ENCODE measurements at places on chromosomes 3 and 15.

DNA sequence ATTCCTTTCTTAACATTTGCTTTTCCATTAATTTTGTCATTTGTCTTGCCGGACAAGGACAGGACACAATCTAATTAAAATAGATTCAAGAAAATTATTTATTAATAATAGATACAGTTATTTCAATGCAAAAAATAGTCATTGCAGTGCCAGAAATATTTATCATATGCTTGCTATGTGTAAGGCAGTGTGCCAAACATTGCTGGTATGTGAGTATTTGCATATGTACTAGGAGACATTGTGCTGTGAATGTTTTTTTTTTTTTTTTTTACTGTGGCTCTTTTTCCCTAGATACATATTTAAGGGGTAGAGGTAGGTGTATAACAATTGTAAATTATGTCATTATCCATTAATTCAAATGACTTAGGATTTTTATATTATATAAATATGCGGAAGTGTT is 23.3 kb downstream of the SPRED1 start:
- no peak for DNase-seq

DNA sequence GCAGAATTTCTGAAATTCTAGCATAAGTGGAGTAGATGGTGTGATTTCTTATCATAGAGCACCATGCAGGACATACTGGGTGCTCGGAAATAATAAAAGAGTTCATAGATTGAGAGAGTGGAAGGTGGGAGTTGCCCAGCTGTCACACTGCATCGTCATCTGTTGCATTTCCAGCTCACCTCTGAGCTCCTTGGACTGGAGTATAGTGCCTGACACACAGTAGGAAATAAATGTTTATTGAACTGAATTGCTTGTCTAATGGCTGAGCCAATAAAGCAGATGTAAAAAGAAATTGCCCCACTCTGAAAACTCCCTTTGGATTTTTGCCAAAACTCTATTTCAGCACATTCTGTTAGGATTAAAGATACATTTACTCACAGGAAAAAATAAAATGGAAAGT is 108.9 kb upstream of the UBE2E1 start:
- no peak for DNase-seq

DNA sequence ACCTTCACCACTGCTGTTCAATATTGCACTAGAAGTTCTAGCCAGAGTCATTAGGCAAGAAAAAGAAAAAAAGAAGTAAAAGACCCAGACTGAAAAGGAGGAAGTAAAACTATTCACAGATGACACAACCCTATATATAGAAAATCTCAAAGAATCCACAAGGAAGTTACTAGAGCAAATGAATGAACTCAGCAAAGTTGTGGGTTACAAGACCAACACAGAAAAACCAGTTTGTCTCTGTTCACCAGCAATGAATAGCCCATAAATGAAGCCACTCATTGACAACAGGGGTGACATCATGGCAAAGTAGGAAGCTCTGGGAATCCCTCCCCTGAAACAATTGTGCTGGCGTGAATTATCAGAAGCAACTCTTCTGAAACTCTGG is 4.6 kb downstream of the CFAP100 start:
- DNase-seq: no peak

- no peak for DNase-seq
Observed at GRCh38 chr3:99499235-99500158, 138.9 kb upstream of the COL8A1 start.

DNA sequence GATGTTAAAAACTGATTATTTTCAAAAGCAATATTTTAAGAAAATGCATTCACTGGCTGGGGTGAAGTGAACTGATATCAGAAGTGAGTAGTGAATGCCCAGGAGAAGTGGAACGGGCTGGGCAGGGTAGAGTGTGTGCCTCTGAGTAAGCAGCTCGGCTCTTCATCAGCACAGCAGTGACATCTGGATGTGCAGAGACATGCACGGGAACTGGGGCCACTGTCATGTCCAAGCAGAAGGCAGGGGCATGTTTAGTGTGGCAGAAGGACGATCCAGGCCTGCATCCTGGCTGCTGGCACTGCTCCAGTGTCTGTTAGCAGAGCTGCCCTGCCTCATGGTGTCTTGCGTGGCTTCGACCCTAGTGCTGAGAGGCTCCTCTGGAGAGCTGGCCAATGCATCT is 305.6 kb upstream of the LRRFIP2 start:
- no peak for DNase-seq

DNA sequence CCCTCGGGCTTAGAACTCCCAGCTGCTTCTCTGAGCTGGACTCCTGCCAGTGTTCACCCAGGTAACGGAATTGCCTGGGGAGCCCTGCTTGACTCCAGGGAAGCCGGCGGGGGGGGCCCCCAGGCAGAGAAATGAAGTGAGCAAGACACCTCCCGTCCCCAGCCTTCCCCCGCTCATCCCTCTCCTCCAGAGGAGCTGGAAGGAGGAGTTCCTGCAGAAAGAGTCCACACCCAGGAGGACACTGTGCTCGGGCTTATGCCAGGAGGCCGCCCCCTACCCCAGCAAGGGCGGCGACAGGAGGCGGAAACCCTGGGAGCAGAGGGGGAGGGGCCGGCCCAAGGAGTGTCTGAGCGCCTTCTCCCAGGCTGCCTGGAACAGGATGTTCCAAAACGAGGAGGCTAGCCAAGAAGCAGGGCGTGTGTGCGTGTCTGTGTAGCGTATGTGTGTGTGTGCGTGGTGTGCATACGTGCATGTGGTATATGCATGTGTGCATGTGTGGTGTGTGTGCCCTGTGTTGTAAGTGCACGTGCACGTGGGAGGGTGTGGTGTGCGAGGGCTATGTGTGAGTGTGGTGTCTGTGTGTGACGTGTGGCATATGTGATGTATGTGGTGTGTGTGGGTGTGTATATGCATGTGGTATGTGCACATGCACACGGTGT is 511.3 kb downstream of the SHQ1 start:
- no peak for DNase-seq

GRCh38 chr3:194691481-194692283 is 6.0 kb downstream of the FAM43A start:
- no peak for DNase-seq

GRCh38 chr3:58143417-58144055 is 67.2 kb downstream of the DNASE1L3 start:
- DNase-seq: no peak

DNA sequence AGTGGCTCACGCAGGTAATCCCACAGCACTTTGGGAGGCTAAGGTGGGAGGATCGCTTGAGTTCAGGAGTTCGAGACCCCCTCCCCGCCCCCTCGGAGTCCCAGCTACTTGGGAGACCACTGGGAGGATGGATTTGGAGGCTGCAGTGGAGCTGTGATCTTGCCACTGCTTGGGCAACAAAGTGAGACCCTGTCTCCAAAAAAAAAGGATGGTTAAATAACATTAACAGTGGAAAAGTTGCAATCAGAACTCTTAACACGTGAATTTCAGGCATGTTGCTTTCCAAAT is 1.4 kb upstream of the TMEM87A start:
- no peak for DNase-seq

GRCh38 chr15:44545913-44546802 is 9.2 kb downstream of the EIF3J start:
- no peak for DNase-seq

GRCh38 chr3:129616713-129617112 is 10.2 kb upstream of the PLXND1 start:
- no peak for DNase-seq

DNA sequence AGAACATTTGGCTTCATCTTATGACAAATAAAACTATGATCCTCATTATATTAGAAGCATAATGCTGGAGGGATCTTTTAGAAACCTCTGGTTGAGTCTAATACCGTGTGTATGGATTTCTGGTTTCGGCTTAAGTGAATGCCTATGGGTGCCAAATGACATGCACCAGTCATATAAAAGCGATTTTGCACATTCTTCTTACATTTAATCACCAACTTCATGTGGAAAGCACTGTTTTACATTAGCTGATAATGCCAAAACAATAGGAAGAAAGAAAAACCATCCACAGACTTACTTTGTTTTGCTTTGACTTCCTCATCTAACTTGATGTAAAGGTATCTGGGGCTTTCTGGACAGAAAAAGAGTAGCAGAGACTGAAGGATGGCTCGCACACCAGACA is 20.9 kb downstream of the SLC2A2 start:
- no peak for DNase-seq

DNA sequence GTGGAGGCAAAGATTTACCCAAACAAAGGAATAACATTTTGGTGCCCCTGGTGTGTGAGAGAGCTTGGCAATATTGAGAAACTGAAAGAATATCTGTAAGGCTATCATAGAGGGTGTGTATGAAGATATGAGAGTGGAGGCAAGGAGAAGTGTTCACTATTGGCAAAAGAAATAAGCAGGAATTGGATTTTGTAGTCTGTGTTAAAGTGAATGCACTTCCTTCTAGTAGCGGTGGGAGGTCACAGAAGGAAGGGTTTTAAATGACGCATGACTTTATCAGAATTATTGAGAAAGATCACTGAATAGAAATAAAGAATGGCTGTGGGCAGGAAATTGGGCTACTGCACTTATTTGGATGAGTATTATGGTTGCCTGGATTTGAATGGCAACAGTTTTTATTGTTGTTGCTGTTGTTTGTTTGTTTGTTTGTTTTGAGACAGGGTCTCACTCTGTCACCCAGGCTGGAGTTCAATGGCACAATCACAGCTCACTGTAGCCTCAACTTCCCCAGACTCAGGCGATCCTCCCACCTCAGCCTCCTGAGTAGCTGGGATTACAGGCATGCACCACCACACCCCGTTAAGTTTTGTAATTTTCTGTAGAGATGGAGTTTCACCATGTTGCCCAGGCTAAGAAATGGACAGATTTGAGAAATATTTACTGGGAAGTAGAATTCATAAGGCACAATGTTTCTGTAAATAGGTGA is 16.3 kb downstream of the MME start:
- DNase-seq: no peak

- no peak for DNase-seq
Observed at GRCh38 chr3:191301782-191302411, 27.3 kb upstream of the CCDC50 start.

GRCh38 chr3:29758108-29758433 is 477.2 kb downstream of the RBMS3 start:
- no peak for DNase-seq

DNA sequence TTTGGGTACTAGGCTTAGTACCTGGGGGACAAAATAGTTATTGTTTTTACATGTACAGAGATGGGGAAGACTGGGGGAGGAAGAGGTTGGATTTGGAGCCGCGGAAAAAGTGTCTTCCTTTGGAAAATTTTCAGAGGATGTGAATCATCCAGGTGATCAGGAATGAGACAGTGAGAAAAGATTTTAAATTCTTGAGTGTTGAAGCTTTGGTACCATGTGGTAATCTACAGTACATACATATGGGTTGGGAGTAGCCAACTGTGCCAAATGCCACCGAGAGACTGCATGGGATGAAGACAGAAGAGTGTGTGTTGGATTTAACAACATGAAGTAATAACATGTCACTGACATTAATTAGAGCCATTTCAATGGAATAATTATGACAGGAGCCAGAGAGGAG is 1238.2 kb downstream of the ROBO1 start:
- DNase-seq: no peak

DNA sequence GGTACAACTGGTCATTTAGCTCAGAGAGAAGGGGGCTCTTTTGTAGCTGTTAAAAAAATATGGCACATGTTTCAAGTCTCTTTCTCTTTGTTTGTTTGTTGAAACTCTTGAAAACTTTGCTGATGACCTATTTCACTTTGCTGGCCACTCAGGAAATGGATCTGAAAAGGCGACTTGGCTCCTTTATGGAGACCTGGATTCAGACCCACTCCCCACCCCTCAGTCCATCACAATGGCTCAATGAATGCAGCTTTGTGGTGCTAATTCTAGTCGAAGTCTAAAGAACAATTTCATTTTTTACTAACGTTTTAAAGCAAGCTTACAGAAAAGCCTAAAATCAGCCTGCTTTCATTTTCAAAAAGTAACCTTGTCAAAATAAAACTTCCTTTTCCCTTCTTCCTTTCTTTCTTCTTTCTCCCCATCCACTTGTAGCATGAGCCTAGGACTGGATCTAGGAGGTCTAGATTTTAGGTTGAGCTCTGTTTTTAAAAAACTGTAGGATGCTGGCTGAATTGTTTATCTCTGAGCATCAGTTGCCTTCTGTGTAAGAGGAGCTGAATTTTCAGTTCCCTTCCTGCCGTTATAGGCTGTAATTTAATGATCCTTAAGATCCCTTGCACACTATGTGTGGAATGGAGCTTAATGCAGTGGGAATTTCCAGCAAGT is 165.5 kb upstream of the FEZF2 start:
- no peak for DNase-seq

GRCh38 chr15:66940368-66940767 is 125.0 kb upstream of the SMAD3 start:
- no peak for DNase-seq

GRCh38 chr3:64039981-64040733 is 16.9 kb upstream of the PSMD6 start:
- no peak for DNase-seq

- DNase-seq: no peak
Observed at GRCh38 chr3:183577346-183577745, 21.8 kb upstream of the KLHL6 start.

- no peak for DNase-seq
Observed at GRCh38 chr3:6079561-6080179, 781.2 kb upstream of the GRM7 start.

- no peak for DNase-seq
Observed at GRCh38 chr3:154956815-154957214, 123.3 kb upstream of the MME start.

- no peak for DNase-seq
Observed at GRCh38 chr3:158314426-158315357, 204.8 kb downstream of the RSRC1 start.

- DNase-seq: no peak
Observed at GRCh38 chr3:103308921-103309320, 874.1 kb downstream of the ZPLD1 start.

- DNase-seq: no peak
Observed at GRCh38 chr3:157782236-157782635, 279.0 kb upstream of the VEPH1 start.

- peak; percentile 48 for DNase-seq
Observed at GRCh38 chr15:91469632-91470567, 369.8 kb downstream of the SV2B start.
